GM12865 (cell line): ENCODE measurements at places on chromosomes 16 and 17.

DNA sequence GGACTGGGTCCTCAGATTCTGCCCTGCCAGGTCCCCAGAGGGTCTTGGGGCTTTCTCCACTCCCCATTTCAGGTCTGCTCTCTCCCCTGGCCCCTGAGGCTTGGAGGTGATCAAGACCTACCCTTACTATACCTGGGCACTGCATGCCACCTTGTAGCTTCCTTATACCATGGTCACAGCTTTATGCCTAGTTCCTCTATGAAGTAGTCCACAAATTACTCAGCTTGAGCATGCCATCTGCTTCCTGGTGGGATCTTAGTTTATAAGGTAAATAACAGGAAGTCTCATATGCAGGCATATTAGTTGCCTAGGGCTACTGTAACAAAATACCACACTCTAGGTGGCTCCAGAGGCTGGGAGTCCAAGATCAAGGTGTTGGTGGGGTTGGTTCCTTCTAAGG, 11.0 kb upstream of the PMFBP1 start:
- DNase-seq = no peak

- peak; percentile 97 for DNase-seq
Observed at GRCh38 chr16:81481207-81481821, 36.7 kb downstream of the CMIP start.

DNA sequence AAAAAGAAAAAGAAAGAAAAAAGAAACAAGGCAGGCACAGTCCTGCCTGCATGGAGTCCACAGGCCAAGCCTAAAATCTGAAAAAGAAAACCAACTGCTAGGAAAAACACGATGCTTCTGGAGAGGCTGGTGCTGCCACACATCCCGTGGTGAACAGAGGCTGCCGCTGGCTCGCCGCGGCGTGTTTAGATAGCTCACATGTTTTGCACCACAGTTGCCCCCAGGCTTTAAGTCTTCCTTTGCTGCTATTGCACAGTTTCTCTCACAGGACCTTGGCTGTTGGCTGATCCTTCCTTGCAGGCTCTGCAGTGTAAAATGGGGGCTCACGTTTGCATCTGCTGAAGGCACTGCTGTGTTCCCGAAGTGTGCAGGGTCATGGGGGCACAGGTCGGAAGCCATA, 8.6 kb downstream of the SLC6A4 start:
- no peak for DNase-seq

DNA sequence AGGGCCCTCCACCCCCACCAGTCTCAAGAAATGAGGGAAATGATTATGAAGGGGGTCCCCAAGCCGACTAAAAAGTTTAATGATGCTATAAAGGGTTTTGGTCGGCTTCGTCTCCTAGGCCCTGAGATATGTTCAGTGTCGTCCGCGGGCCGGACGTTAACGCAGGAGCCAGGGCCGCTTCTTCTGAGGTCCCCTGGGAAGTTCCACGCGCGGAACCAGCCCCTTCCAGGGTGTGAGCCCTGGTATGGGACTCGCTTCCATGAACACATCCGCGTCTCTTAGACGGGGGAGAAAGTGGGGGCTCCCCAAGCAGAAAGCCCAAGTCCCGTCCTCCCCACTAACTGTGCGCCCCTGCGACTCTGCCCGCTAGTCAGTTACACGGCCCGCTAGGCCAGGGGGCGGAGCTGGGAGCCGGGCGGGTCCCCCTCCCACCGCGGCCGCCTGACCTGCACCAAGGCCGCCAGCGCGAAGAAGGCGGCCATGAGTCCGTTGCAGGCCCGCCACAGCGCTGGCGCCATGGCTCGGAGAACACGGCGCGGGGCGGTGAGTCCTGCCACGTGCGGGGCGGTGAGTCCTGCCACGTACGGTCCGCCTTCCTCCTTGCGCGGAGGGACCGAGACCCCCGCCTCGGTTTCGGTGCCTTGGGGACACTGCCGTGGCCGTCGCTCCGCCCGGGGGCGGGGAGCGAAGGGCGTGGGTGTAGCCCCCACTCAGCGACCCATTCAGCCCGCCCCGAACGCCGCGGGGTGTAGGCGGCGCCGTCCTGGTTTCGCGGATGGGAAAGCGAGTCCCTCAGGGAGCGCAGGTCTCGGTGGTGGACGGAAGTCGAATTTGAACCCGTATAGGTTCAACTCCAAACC, at the start of gene TMEM220:
TSS of gene TMEM220 (minus strand) at position 690 of the 860 bp plus-strand sequence. CDS start at position 518, 172 bp downstream.
- peak; percentile 54 for DNase-seq

GRCh38 chr17:36602924-36603384, 1.6 kb downstream of the MRM1 start:
- DNase-seq = peak; percentile 85

DNA sequence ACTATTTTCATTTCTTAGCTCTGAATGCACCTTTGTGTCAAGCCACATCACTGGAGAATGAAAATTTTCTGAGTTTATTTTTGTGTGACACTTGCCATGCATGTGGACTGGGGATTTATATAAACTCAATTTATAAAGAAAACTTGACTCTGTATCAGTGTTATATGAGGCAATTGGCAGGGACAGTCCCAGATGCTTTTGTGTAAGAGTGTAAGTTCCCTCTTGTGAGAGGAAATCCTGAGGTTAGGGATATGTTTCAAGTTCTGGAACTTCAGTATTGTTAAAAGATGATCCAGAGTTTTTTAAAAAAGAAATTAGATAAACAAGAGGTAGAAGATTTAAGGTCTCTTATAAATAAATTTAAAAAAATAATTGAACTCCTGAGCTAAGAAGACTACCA, 10.9 kb upstream of the CCL8 start:
- DNase-seq = no peak

DNA sequence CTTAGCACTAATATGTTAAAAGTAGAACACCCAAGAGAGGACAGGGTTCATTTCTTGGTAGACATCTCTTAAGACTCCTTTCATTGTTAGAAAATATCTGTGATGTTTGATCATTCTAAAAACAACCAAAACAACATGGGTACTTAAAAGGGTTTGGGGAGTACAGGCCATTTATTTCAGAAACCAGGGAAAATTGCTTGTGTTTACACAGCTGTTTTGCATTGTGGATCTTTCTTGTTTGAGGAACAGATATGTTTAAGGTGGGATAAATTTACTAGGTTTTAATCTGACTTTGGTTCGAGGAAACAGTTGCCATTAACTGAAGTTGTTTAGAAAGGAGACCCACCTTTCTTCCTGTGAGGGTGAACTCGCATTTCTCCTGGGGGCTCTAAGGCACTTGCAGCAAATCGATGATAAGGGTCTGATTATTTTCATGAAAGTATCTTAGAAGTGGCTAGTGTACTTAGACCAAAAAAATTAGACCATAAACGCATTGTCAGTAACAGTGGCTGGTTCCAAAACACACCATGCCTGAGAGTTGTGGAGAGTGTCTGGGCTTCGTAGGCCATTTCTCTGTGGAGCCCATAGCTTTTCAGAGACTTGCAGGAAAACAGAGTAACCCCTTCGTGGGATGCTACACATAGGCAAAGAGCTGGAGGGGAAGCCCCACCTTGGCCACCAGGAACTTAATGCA, 17.6 kb downstream of the CLUAP1 start:
- DNase-seq = no peak

DNA sequence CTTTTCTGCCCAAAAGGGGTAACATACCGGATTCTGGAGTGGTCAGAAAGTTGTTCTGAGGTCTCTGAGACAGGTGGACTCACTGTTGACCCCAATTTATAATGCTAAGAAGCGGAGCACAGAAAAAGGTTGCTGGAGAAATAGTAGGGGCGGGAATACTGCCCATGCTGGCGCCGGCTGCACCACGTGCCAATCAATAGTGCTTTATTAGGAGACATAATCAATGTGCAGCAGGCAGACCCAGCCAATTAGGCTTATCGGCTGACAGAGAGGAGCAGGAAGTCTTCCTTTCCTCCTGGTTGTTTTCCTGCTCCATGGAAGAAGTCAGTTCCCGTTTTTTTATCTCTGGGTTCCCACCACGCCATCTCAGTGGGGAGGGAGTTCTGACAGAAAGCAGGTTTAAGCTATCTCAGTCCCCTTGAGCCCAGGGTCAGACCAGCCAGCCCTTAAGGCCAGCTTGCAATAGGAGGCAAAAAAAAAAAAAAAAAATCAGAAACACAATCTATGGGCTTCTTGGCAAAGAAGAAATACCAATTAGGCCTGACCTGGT, 68.2 kb upstream of the IRX6 start:
- DNase-seq = no peak

DNA sequence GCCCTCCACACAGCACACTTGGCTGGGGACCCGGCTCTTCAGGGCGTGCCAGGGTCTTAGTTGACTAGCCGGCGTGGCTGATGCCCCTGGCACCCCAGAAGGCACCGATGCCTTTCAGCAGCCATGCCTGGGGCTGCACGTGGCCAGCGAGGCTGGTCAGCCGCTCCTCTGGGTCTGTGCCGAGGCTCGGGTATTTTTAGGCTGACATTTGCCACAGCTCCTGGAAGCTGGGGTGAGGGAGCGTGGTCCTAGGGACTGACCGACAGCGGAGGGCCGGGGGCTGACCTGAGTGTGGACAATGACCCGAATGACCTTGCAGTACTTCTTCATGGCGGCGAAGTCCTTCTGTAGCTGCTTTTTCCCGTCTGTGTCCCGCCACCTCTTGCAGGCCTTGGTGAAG, 3.9 kb downstream of the RPL3L start:
- DNase-seq = no peak

DNA sequence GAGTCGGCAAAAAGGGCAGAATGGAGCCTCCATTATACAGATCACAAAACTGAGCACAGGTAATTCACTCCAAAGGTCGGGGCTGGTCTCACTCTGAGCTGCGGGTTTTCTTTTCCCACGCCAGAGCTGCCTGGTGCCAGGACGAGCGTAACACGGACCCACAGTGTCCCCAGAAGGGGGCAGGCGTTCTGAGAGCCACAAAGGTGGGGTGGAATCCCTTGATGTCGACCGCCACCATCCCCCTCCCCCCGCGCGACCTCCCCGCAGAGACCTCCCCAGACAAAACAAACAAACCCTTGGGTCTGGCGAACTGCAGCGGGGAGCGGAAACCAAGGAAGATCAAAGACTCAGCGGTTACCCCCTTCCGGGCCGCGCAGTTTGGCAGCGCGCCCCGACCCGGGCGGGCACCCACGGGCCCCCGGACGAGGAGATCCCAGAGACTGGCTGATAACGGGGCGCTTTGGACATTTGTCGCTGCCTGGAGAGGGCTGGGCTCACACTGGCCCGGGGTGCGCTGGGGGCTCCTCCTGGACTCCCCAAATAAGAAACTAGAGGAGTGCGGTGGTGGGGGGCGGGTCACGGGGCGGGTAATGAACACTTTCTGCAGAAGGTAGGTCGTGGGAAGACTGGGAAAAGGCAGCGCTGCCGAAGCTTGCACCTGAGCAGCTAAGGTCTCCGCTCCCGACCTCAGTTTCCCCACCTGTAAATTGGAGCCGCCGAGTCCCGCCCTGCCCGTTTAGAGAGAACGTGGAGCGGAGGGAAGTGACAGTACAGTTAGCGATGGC, 664 bp upstream of the NKD1 start:
- peak; percentile 57 for DNase-seq

DNA sequence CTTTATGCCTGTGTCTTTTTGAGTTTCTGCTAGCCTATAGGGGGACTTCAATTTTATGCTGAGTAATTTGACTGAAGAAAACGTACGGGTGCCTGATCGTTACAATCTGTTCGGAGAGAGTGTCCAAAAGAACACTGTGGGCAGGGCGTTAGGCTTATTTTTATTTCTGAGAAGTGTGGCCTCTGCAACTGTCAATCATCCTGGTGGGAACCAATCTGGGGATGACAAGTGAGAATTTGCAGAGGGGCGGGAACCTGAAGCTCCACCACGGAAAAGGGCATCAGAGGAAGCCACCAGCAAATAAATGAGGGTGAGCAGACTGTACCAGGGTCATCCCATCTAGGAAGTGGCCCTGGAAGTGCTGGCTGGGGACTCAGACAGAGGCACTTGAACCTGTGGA, 12.0 kb upstream of the CDYL2 start:
- DNase-seq = no peak

- no peak for DNase-seq
Observed at GRCh38 chr16:21145738-21146137, 4.9 kb downstream of the DNAH3 start.

GRCh38 chr17:63189930-63190329, 223.9 kb downstream of the TANC2 start:
- DNase-seq = no peak

GRCh38 chr16:66832661-66833305, 2.0 kb upstream of the NAE1 start:
- no peak for DNase-seq

DNA sequence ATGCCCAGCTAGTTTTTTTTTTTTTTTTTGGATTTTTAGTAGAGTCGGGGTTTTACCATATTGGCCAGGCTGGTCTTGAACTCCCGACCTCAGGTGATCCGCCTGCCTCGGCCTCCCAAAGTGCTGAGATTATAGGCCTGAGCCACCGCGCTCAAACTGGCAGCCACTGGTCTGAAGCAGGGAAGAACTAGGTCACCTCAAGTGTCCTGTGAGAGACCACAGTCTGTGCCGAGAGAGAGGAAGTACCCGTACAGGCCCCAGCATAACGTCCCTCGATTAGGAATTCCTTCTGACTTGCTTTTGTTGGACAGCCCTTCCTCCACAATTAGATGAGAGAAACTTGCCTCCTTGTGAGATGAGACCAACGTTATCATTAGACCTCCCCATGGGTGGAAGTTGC, 13.7 kb upstream of the CD300E start:
- no peak for DNase-seq

GRCh38 chr17:28896884-28897768, at the start of gene FLOT2:
Gene FLOT2, minus strand, starts transcription at chr17:28897733. Its CDS starts 159 bp downstream, at chr17:28897574.
- peak; percentile 59 for DNase-seq

- DNase-seq = no peak
Observed at GRCh38 chr17:77963441-77963840, 4.9 kb downstream of the TNRC6C start.

- no peak for DNase-seq
Observed at GRCh38 chr17:61621317-61621716, 30.3 kb upstream of the NACA2 start.

GRCh38 chr17:1643293-1643998, 2.1 kb downstream of the SCARF1 start:
- peak; percentile 71 for DNase-seq

- no peak for DNase-seq
Observed at GRCh38 chr17:36600936-36601302, 464 bp upstream of the MRM1 start.

GRCh38 chr17:1082579-1082978, 85.7 kb downstream of the TIMM22 start:
- DNase-seq = no peak

- no peak for DNase-seq
Observed at GRCh38 chr16:61908426-61908825, 127.8 kb downstream of the CDH8 start.

GRCh38 chr17:49076573-49077384, 55.8 kb upstream of the B4GALNT2 start:
- DNase-seq = no peak

- DNase-seq = no peak
Observed at GRCh38 chr17:78904371-78904770, 1.4 kb upstream of the CEP295NL start.
